MV-4-11 (cell line): ENCODE measurements at places on chromosomes 11 and 22.

DNA sequence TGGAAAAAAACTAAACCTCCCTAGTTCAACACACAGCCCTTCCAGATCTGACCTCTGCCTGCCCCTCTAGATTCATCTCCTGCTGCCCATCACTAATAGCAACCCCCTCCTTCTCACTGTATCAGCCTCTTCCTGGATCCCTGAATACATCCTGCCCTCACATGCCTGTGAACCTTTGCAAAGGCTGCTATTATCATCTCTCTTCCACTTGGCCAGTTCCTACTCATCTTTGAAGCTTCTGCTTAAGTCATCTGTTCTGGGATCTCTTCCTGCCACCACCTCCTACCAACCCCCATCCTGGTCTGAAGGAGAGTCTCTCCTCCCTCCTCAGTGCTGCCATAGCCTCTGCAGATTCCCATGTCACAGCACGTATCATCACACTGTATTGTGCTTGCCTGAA is 38.0 kb upstream of the AMOTL1 start:
- DNase-seq, result no peak

DNA sequence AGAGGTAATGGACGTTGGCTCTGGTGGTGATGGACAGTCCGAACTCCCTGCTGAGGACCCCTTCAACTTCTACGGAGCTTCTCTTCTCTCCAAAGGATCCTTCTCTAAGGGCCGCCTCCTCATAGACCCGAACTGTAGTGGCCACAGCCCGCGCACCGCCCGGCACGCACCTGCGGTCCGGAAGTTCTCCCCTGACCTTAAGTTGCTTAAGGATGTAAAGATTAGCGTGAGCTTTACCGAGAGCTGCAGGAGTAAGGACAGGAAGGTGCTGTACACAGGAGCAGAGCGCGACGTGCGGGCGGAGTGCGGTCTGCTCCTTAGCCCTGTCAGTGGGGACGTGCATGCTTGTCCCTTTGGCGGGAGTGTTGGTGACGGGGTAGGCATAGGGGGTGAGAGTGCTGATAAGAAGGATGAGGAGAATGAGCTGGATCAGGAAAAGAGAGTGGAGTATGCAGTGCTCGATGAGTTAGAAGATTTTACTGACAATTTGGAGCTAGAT is 6.1 kb downstream of the DGCR8 start:
- DNase-seq, result no peak

- no peak for DNase-seq
Measured at GRCh38 chr11:116694815-116695590, 77.8 kb downstream of the BUD13 start.

- no peak for DNase-seq
Measured at GRCh38 chr22:37208401-37209139, 3.7 kb downstream of the SSTR3 start.

DNA sequence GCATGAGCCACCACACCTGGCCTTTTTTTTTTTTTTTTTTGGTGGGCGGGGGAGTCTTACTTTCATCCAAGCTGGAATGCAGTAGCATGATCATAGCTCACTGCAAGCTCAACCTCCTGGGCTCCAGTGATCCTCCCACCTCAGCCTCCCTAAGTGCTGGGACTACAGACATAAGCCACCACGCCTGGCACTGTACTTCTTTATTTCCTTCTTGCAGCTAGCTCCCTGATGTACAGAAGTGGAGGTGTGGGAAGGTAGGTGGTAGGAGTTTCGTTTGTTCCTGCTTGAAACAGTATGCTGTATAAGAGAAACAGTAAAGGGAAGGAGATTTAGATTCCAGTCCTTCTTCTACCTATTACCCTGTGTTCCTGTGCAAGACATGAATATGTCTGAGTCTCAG is 72.1 kb downstream of the WNT11 start:
- DNase-seq, result no peak

DNA sequence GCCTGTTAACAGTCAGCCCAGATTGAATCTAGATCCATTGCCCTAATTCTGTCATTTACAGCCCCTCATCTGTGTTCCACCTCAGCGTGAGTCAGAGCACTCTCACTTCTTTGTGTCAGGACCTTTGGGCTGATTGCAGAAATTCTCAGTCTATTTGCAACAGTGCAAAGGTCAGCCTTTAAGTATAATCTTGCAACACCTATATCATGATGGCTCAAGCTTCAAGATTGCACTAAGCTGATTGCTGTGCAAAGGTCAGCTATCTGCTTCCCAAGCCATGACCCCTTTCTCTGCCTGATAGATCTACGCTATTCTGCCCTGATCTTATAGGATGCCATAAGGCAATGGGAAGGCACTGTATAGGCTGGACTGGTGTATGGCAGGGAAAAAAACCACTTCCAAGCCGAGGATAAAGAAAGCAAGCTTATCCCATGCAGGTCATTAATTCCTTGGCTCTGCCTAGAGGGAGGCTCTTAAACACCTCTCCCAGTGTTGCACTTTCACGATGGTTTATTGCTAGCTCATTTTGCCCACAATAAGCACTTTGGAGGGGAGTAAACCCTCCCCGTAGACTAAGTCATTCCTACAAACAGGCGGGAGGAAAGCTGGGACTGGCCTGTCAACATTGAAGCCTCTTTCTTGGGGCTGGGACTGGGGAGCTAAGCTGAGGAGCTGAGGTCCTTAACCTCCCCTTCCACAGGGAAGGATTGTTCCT is 100.6 kb downstream of the RRAS2 start:
- DNase-seq, result peak; percentile 10

DNA sequence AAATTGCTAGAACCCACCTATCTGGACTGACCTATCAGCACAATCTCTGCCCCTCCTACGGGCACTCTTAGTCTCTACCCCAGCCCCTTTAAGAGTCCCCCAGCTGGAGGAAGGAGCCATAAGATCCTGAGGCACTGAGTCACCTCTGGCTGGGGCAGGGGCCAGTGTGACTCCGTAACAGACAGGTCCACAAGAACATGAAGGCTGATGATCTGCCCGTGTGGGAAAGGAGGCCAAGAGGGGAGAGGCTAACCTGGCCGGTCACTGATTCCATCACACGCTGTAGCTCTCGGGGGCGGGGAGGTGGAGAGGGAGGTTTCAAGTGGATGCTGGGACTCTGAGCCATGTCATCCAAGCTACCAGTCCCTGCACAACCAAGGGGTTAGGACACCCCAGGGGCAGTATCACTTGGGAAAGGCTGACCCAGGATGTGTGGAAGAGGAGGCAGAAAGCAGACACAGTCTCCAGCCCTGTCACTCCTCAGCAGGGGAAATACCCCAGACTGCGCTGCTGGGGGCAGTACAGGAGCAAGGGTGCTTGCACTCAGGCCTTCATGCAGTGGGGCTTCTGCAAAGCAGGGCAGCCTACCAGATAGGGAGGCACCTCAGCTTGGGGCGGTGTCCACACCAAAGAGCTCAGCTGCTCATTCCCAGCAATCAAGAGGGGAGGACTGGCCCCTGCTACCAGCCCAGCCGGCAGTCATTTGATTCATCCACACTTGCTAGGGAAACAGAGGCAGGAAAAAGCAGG is 22.3 kb downstream of the ARHGAP1 start:
- DNase-seq, result no peak

DNA sequence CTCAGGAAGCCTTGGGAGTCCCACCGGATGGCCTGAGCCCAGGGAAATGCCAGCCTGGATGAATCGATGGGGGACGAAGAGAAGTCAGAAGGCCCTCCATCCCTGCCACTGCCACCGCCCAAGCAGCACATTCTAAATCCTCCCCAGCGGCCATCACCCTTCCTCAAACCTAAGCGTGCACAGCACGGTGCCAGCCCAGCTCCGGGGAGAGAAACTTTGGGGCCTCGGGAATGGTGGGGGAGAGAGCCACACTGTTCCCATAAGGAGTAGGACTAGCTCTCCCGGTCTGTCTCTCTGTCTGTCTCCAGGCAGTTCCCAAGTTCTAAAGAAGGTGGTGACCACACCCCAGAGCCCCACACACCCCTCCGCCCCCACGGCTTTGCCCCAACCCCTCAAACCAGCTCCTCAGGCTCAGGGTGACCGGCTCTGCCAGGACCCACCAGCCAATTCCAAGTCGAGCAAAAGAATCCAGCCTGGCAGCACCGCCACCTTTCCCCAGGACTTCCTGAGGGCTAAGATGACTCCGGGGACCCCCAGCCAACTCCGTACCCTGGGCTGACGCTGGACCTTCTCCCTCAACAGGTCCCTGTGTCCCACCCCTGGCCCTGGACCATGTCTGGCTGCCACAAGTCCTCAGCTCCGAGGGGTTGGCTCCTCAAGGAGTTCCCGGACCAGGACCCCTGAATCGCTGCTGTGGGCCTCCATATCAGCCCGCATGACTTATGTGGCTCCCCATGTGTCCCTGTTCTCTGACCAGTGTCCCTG is 2.7 kb downstream of the AHNAK start:
- no peak for DNase-seq

DNA sequence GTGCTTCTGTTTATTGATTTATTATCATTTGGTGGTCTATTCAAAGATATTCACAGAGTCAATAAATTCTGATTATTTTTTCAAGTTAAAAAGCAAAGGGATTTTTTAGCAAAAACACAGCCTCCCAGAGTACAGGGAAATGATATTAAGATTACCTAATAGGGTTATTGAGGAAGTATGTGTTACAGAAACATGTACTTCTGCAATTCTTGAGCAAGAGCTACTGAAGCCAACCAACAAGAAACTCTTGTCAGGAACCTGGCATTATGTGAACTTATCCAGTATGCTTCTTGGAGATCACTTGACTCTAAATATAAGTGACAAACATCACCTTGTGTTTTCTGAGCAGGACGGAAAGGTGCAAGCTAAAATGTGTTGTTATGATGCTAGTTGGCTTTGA is 42.0 kb upstream of the CARD18 start:
- peak; percentile 95 for DNase-seq

- peak; percentile 71 for DNase-seq
Measured at GRCh38 chr11:35173011-35173511, 34.1 kb downstream of the CD44 start.

GRCh38 chr11:60182541-60183330 is at the start of gene MS4A6A:
TSS of gene MS4A6A (minus strand) at chr11:60183083. CDS start at chr11:60181727, 1,356 bp downstream.
- DNase-seq, result peak; percentile 89

GRCh38 chr11:40292721-40293508 is 1166.5 kb downstream of the LRRC4C start:
- DNase-seq, result no peak

- peak; percentile 48 for DNase-seq
Measured at GRCh38 chr11:70397336-70397982, 870 bp upstream of the CTTN start.

DNA sequence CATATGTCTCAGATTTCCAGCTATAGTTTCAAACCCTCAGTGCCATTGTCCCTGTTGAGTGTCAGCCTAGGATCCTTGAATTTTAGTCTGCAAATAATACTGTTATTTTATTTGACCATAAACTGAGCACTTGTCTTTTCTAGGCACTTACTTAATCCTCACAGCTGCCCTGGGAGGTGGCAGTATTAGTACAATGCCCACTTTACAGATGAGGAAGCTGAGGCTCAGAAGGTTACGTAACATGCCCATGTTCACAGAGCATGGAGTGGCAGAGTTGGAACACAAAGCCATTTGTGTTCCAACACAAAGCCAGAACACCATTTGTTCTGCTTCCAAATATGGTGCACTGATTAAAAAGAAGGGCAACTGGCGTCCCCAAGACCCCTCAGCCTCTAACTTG is 38.2 kb upstream of the ALX4 start:
- peak; percentile 17 for DNase-seq

- DNase-seq, result no peak
Measured at GRCh38 chr11:60786811-60787567, 1.9 kb downstream of the MS4A10 start.
